ENCODE measurements at places on chromosomes 7 and 10. TPM values are rescaled to one million over a fixed set of nuclear protein-coding genes. Genes with fewer than 3 reads are reported as not detected.
A peak's percentile ranks its signal among the peaks of the same experiment; 100 is the strongest.

The COL1A2 gene
- total RNA-seq, result 233 TPM

DNA sequence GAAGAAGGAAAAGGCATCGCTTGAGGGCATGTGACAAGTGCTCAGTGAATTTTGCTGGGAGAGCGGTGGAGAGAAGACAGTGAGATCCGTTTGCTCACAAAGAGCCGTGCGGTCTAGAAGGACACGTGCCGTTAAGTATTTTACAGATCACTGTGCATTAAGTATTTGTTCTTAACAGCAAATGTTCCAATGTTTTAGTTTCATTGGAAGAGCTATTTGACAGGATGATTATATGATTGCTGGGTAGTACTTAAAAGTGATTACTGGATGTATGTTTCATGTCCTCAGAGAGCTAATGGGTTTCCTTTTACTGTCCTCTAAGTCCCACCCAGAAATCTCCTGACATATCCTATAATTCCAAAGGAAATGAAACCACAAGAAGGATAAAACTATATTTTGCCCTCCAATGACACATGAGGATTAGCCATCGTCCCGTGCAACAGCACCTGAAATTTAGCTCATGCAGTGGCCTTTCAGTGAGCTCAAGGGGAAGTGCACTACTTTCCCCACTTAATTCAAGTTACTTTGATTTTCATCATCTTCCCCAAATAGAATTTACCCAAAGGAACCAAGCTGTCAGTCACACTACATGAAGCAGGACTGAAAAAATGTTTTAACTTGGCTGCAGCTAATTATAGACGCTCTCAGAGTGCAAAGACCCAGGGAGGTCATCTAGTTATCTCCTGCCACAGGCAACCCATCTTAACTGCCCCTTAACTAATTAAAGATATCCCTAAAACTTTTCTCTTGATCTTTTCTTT lies 80.3 kb downstream of the KLF6 start:
- DNase-seq, result no peak

- DNase-seq, result no peak
Measured at GRCh38 chr7:69843653-69844052, 245.4 kb downstream of the AUTS2 start.

DNA sequence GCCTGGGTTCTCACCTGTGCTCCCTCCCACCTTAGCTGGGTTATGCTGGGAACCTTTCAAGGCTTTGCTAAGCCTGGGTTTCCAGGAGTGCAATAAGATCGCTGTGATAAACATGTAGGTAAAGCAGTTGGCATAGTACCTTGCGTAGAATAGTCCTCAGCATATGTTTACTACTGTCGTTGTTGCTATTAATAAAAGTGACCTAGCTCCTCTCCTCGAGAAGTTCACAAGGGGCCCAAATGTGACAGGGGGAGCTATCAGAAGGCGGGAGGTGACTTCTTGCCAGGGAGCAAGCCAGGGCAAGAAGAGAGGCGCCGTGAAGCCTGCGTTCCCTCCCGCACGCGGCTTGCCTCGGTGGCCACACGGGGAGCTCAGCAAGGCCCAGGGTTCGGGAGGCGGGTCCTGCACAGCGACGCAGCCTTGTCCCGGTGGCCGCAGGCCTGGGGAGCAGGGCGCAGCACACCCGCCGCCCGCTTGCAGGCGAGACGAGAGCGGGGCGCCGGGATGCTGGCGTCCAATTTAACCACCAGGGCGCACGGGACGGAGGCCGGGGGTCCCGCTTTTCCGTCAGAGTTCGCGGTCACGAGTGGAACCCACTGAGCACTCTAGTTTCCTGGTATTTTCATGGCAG lies 106.2 kb downstream of the SNX10 start:
- peak; percentile 53 for DNase-seq

- DNase-seq, result no peak
Measured at GRCh38 chr10:6364283-6364682, 161.6 kb downstream of the PFKFB3 start.
